Bronchial smooth muscle cell (primary cell): ENCODE measurements at places on chromosomes 7 and 10. TPM values are rescaled to one million over a fixed set of nuclear protein-coding genes. Genes with fewer than 3 reads are reported as not detected.

ENO4 gene
- total RNA-seq = 0.32 and 0.34 TPM in 2 replicates

TYW1B gene
- 1.3 and 5.8 TPM in 2 replicates for total RNA-seq

TMEM184A gene
- under 0.01 and 0.09 TPM in 2 replicates for total RNA-seq

HYAL4 gene
- total RNA-seq = not detected in 2 replicates

CUBN gene
- total RNA-seq = 1.9 and 2.2 TPM in 2 replicates

BET1 gene
- total RNA-seq = 18.9 and 30.9 TPM in 2 replicates
